Esophagus muscularis mucosa (tissue), 4 donors: ENCODE measurements at places on chromosomes 7 and 10. TPM values are rescaled to one million over a fixed set of nuclear protein-coding genes. Genes with fewer than 3 reads are reported as not detected.

The EN2 gene
- total RNA-seq: not detected

The CCDC146 gene
- 14.9 TPM for total RNA-seq

The ATP6V0A4 gene
- total RNA-seq: not detected

The SFTPD gene
- total RNA-seq: 1.1 TPM

The LIPF gene
- total RNA-seq: not detected

The NUB1 gene
- 53.2 TPM for total RNA-seq

The TMEM213 gene
- total RNA-seq: not detected

The HECTD2 gene
- total RNA-seq: 21.3 TPM

The CNPY1 gene
- not detected for total RNA-seq

The SFTPA2 gene
- not detected for total RNA-seq

The HKDC1 gene
- 0.17 TPM for total RNA-seq

The TFPI2 gene
- total RNA-seq: 3.2 TPM

The HOXA11 gene
- total RNA-seq: not detected

The KAZALD1 gene
- total RNA-seq: 2.1 TPM
